Breast epithelium (tissue), 4 donors: ENCODE measurements at places on chromosomes 6 and 20. TPM values are rescaled to one million over a fixed set of nuclear protein-coding genes. Genes with fewer than 3 reads are reported as not detected.

DNA sequence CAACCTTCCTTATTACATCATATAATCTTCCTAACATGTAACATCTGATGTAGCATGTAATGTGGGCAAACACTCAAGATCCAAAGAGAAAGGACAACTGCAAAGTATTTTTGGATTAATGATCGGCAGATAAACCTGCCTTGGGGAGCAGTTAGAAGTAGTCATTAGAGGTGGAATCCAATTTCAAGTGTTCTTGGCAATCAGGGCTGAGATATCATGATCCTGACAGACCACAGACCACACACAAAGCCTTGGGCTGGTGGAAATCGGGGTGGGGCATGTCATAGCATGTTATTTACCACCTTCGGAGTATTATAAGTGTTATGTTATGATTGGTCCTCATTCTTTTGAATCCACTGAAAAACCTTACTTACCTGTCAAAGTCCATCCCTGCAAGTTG, 16.3 kb downstream of the NCOA5 start:
- no peaks in the 10 kb centered on the region for H3K4me1 ChIP-seq
- H3K36me3 ChIP-seq: no peaks in the 10 kb centered on the region
- no peaks in the 10 kb centered on the region for H3K27me3 ChIP-seq
- no peak for DNase-seq
- H3K27ac ChIP-seq: no peak overlapping the region

DNA sequence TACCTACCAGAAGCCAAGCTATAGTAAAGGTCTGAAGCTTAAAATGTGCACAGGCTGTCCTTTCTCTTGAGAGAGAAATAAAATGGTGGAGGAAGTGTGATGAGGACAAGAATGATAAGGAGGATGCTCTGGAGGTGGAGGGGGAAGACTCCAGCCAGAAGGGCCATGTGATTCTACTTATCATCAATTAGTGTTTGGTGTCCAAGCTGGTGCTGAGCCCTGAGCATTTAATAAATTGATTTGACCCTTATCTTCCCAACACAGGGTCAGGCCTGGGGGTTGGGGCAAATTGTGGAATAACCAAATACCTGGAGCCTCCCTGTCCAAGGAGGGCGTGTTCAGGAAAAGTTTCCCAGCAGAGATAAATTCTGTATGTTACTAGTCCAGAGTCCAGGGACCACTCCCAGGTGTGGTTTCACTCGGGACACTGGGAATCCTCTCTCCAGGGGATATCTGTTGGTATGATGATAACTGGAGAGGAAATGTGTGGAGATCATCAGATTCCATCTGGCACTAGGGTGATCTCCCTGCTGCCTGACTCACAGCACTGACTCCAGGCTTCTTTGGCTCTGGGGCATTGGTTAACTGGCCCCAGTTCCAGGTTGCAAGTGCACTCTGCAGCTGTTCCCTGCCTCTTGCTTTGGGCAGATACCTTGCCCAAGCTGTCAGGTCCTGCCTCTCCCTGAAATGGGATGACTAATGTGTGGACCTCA, 3.8 kb upstream of the MYBL2 start:
- H3K4me1 ChIP-seq: peaks cover 5% of the 10 kb centered on the region
- no peak overlapping the region for H3K4me3 ChIP-seq
- H3K27me3 ChIP-seq: no peaks in the 10 kb centered on the region

Gene FGD2
- total RNA-seq: 51.4 TPM

DNA sequence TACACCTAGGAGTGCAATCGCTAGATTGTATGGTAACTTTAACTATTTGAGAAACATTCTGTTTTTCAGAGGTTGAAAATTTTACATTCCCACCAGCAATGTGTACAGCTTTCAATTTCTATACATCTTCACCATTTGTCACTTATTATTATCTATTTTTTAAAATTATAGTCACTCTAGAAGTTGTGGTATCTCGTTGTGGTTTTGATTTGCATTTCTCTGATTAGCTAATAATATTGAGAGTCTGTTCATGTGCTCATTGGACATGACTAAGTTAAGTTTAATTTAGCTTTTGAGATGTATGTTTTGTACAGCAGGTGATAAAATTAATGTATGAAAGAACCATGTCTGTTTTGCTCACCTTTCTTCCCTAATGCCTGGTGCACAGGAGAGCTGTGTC, 34.8 kb upstream of the PLCB1 start:
- H3K36me3 ChIP-seq: no peaks in the 10 kb centered on the region
- H3K27me3 ChIP-seq: no peaks in the 10 kb centered on the region
- H3K4me1 ChIP-seq: no peaks in the 10 kb centered on the region

- H3K36me3 ChIP-seq: no peaks in the 10 kb centered on the region
- H3K27ac ChIP-seq: no peak overlapping the region
- no peak overlapping the region for H3K4me3 ChIP-seq
- H3K4me1 ChIP-seq: no peaks in the 10 kb centered on the region
Measured at GRCh38 chr6:93550551-93551276, 131.4 kb upstream of the EPHA7 start.

DNA sequence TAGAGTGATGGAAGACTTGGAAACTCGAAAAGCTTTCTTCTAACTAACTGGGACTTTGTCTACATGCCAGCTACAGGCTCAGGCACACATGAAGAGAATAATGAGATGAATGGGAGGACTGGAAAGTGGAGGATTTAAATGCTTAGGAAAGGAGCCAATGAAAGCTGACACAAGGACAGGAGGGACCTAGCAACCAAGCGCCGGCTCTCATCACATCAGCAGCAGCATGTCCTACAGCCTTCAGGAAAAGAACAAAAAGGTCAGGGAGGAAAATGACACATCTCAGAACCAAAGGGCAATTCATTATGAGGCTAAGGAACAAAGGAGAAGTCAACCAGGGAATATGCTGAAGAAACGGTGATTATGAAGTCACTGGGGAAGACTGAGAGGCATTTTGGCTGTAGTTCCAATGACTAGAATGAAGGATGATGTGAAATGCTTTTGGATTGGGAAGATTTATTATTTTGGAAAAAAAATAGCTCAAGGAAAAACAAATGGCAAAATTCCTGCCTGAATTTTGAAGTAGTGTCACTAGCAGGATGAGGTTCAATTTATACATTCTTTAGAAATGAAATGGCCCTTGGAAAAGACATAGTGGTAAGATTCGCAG, 5.7 kb downstream of the BACH2 start:
- H3K27me3 ChIP-seq: no peaks in the 10 kb centered on the region
- H3K36me3 ChIP-seq: no peaks in the 10 kb centered on the region
- H3K27ac ChIP-seq: no peak overlapping the region
- DNase-seq: no peak

- no peak for DNase-seq
- no peaks in the 10 kb centered on the region for H3K36me3 ChIP-seq
- H3K4me1 ChIP-seq: no peaks in the 10 kb centered on the region
- H3K4me3 ChIP-seq: no peak overlapping the region
- H3K27me3 ChIP-seq: no peaks in the 10 kb centered on the region
- H3K27ac ChIP-seq: no peak overlapping the region
Measured at GRCh38 chr20:48633620-48634257, 194.1 kb downstream of the PREX1 start.

DNA sequence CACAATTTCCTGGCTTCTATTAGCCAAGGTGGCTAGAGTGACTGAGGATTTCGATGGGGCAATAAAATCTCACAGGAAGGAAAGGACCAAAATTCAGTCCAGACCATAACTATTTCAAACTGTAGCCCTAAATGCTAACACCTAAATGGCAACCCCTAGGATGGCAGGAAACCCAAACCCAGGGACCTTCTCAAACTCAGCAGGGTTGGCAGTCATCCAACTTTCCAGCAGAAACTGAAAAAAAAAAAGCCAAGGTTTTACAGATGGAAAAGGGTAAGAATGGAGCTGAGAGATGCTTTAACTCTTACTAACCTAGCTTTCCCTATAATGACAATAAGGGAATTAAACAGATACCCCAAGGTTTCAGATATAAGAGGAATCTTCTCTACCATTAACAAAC, 10.5 kb downstream of the IBTK start:
- H3K27me3 ChIP-seq: no peaks in the 10 kb centered on the region
- no peaks in the 10 kb centered on the region for H3K4me1 ChIP-seq
- no peak overlapping the region for H3K4me3 ChIP-seq
- no peaks in the 10 kb centered on the region for H3K36me3 ChIP-seq

Gene RBBP8NL
- 4.0 TPM for total RNA-seq

Gene PRND
- not detected for total RNA-seq

GRCh38 chr6:40075056-40075590, 140.9 kb upstream of the MOCS1 start:
- no peaks in the 10 kb centered on the region for H3K27me3 ChIP-seq
- DNase-seq: no peak
- no peaks in the 10 kb centered on the region for H3K36me3 ChIP-seq
- no peaks in the 10 kb centered on the region for H3K4me1 ChIP-seq

- no peaks in the 10 kb centered on the region for H3K36me3 ChIP-seq
- H3K4me3 ChIP-seq: no peak overlapping the region
- no peak for DNase-seq
- no peaks in the 10 kb centered on the region for H3K4me1 ChIP-seq
Measured at GRCh38 chr6:90397047-90397446, 100.4 kb upstream of the BACH2 start.

Gene PAK5
- 1.3 TPM for total RNA-seq

DNA sequence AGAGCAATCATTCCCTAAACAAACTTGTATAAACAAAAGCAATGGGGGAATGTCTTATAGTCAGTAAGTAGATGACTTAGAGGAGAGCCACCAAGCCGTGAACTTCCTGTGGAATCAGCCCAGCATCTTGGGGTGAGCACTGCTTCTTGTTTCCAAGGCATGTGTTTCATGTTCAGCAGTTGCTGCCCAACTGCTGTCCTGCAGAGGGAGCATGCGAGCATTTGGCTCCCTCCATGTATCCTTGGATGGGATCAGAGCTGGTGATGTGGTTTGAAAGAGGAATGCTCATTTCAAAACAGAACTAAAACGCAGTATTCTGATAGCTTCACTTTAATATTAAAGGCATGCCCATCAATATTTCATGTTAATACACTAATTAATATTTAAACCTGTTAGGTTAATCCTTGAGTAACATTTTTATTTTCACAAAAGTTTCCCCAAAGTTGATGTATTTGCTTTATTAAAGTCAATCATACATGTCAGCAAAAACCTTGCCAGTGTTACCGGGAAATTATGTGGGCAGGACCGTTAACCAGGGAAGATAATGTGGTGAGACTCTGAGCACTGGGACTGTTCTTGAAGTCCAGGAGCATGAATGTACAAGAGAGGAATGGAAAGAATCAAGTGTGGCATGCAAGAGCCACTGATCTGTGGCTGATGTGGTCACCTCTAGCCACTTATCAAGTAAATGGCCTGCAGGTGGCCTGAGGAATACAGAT, 172.1 kb upstream of the GGTLC1 start:
- no peaks in the 10 kb centered on the region for H3K27me3 ChIP-seq
- no peak overlapping the region for H3K4me3 ChIP-seq
- no peaks in the 10 kb centered on the region for H3K36me3 ChIP-seq
- DNase-seq: no peak
- H3K27ac ChIP-seq: no peak overlapping the region
- H3K4me1 ChIP-seq: no peaks in the 10 kb centered on the region

Gene SMIM26
- total RNA-seq: 126 TPM

DNA sequence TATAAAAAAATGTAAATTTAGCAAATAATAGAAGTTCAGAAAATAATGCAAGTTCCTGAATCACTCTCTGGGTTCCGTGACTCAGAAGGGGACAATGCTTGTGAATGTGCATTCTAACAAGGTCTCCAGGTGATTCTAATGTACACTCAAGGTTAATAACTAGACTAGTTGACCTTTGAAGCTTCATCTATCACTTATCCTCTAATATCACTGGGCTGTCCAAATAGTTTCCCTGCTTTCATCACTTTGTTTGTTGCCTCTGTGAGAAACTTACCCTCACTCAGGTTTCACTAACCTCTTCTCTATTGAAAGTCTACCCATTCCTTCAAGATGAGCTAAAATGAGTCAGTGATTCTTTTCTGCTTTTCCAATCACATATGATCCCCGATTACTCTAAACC, 189.0 kb downstream of the BTBD9 start:
- no peaks in the 10 kb centered on the region for H3K4me1 ChIP-seq
- H3K36me3 ChIP-seq: no peaks in the 10 kb centered on the region
- H3K27ac ChIP-seq: no peak overlapping the region
- DNase-seq: no peak
- H3K27me3 ChIP-seq: no peaks in the 10 kb centered on the region

GRCh38 chr20:14142964-14143627, 147.8 kb downstream of the MACROD2 start:
- H3K4me3 ChIP-seq: no peak overlapping the region
- no peaks in the 10 kb centered on the region for H3K4me1 ChIP-seq
- no peak overlapping the region for H3K27ac ChIP-seq
- DNase-seq: no peak

Gene MLIP
- total RNA-seq: 0.44 TPM

GRCh38 chr6:37814374-37814773, 5.2 kb upstream of the ZFAND3 start:
- H3K36me3 ChIP-seq: no peaks in the 10 kb centered on the region
- DNase-seq: no peak
- no peak overlapping the region for H3K27ac ChIP-seq
- no peaks in the 10 kb centered on the region for H3K27me3 ChIP-seq
- H3K4me3 ChIP-seq: no peak overlapping the region

Gene PLAGL2
- total RNA-seq: 7.6 TPM

Gene YIPF3
- total RNA-seq: 89.5 TPM

Gene MUC22
- total RNA-seq: not detected

GRCh38 chr6:111761783-111762312, 111.4 kb downstream of the FYN start:
- H3K36me3 ChIP-seq: no peaks in the 10 kb centered on the region
- no peaks in the 10 kb centered on the region for H3K27me3 ChIP-seq
- H3K4me3 ChIP-seq: no peak overlapping the region
- H3K4me1 ChIP-seq: no peaks in the 10 kb centered on the region

- H3K27ac ChIP-seq: no peak overlapping the region
- no peak for DNase-seq
- peaks cover 2% of the 10 kb centered on the region for H3K36me3 ChIP-seq
- no peaks in the 10 kb centered on the region for H3K4me1 ChIP-seq
- no peaks in the 10 kb centered on the region for H3K27me3 ChIP-seq
Measured at GRCh38 chr6:103002282-103002681, 1608.8 kb downstream of the GRIK2 start.

DNA sequence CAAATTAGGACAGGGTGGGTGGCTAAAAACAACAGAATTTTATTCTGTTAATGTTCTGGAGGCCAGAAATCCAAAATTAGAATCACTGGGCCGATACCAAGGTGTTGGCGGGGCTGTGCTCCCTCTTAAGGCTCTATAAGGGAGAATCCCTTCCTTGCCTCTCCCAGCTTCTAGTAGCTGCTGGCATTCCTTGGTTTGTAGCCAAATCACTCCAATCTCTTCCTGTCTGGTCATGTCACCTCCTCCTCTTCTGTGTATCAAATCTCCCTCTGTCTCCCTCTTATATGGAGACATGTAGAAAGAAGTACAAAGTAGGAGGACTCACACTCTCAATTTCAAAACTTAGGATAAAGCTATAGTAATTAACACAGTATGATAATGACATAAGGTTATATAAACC, 102.9 kb upstream of the SIRPA start:
- no peak for DNase-seq
- no peaks in the 10 kb centered on the region for H3K27me3 ChIP-seq
- no peaks in the 10 kb centered on the region for H3K4me1 ChIP-seq
- no peaks in the 10 kb centered on the region for H3K36me3 ChIP-seq
- H3K27ac ChIP-seq: no peak overlapping the region

GRCh38 chr6:3442431-3443220, 14.2 kb downstream of the SLC22A23 start:
- no peak overlapping the region for H3K4me3 ChIP-seq
- H3K4me1 ChIP-seq: no peaks in the 10 kb centered on the region
- DNase-seq: no peak
- no peaks in the 10 kb centered on the region for H3K36me3 ChIP-seq
- no peak overlapping the region for H3K27ac ChIP-seq
- no peaks in the 10 kb centered on the region for H3K27me3 ChIP-seq

Gene GLP1R
- 0.33 TPM for total RNA-seq
